ENCODE measurements at places on chromosomes 3 and 15. TPM values are rescaled to one million over a fixed set of nuclear protein-coding genes. Genes with fewer than 3 reads are reported as not detected.

Gene PLS1
- total RNA-seq: 11.1 TPM

Gene FBXO40
- not detected for total RNA-seq

Gene NEO1
- 31.9 TPM for total RNA-seq

Gene CHCHD4
- 37.9 TPM for total RNA-seq

Gene CELF6
- total RNA-seq: 0.23 TPM

Gene TMEM158
- 10.1 TPM for total RNA-seq

Gene TP63
- 0.18 TPM for total RNA-seq

Gene ZIC4
- total RNA-seq: not detected

Gene ZPLD1
- total RNA-seq: not detected

Gene SLC6A1
- not detected for total RNA-seq

Gene SLC12A8
- 2.3 TPM for total RNA-seq

Gene ADAM10
- 147 TPM for total RNA-seq

Gene TRIM42
- not detected for total RNA-seq

Gene XIRP1
- total RNA-seq: 0.17 TPM

Gene CCDC33
- 7.5 TPM for total RNA-seq

Gene EIF4E3
- total RNA-seq: 3.9 TPM

Gene CHST13
- total RNA-seq: 0.82 TPM

Gene NMNAT3
- total RNA-seq: 1.2 TPM

Gene POTEB3
- total RNA-seq: not detected

Gene GHRL
- total RNA-seq: not detected

Gene LRRC31
- not detected for total RNA-seq

Gene IDH2
- 45.6 TPM for total RNA-seq

Gene AADACL2
- total RNA-seq: not detected

Gene SLC28A1
- total RNA-seq: not detected

Gene NECTIN3
- 23.2 TPM for total RNA-seq

Gene THSD4
- total RNA-seq: 25.8 TPM

Gene NDN
- total RNA-seq: 0.03 TPM

Gene GATM
- 2.3 TPM for total RNA-seq

Gene CHRFAM7A
- total RNA-seq: 4.4 TPM

Gene TNFAIP8L3
- total RNA-seq: 36.0 TPM
